HS-27A (cell line): ENCODE measurements at places on chromosomes 5 and 9.

DNA sequence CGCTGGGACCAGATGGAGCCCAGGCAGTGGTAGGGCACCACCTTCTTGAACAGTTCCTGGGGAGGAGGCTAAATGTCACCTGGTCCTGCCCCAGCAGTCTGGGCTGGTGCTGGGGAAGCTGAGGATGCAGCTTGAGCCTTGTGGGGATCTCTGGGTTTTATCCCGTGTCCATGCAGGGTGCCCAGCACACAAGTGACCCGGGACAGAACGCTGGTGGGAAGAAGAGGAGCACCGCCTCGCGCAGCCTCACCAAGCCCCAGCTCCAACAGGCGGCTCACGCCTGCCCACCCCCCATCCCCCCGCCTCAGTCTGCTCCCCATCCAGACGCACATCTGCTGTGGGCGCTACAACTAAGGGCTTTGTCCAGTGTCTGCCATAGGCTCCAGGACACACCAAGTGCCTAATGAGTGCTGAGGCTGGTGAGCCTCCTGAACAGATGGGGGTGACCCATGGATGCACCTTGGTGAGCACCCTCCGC lies 13.8 kb downstream of the RALGDS start:
- no peak for DNase-seq

- DNase-seq, result no peak
Observed at GRCh38 chr9:70290626-70291025, 31.8 kb downstream of the SMC5 start.

DNA sequence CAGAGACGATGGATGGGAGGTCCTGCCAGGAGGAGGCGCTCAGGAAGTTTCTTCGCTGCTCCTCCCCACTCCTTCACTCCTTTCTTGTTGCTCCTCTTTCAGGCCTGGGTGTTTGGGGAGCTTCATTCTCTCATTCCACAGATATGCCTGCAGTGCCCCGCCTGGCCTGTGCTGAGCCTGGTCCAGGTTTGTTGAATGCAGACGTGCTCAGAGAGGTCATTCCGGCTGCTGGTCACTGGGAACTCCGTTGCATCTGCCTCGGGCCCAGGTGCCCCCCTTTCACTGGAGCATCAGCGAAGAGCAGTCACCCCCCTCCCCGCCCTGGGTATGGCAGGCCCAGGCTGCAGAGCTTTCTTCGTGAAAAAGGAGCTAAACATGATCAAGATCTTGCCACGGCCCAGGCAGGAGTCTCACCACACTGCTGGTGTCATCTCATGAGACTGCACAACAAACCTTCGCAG lies 15.5 kb downstream of the SURF6 start:
- no peak for DNase-seq

- no peak for DNase-seq
Observed at GRCh38 chr9:2531481-2531880, 90.1 kb upstream of the VLDLR start.

GRCh38 chr5:9691261-9691660 lies 61.1 kb upstream of the TAS2R1 start:
- no peak for DNase-seq

DNA sequence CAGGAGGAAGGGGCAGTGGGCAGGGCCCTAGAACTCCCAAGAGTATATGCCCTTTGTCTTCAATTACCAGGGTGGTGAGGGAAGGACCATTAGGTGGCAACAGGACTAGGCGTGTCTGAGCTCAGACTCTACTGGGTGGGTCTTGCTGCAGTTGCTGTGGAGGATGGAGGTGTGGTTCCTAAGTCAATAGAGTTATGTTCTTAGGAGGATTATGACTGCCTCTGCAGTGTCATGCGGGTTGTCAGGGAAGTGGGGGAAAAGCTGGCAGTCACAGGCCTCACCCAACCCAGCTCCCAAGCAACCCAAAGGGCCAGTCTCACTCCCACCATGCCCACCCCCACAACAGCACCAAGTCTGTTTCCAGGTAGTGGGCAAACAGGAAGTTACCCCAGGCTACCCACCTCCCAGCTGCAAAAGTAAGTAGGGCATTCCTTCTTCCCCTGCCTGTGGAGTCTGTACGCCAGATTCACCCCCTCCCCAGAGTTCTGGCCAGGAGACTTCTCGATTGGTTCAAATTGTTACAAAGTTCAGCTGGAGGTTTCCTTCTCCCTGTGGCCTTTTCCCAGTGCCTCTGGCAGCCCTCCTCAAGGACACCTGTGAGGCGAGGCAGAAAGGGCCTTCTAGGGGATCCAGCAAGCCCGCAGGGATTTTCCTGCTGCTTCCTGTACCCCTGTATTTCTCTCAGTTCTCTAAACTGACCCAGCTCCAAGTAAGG lies 145.3 kb downstream of the HINT1 start:
- no peak for DNase-seq

DNA sequence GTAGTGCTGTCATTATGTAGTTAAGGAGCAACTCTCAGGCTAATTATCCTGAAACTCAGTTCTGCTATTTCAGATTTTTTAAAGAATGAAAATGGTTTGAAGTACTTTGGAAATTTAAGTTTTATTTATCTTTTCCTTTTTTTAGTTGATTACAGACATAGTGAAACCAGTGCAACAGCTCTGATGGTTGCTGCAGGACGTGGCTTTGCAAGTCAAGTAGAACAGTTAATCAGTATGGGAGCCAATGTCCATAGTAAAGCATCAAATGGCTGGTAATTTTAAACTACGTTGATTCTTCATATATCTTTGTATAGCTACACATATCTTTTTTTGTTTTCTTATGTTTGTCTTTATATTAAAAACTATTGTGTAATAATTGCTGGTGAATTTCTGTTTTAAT lies 34.9 kb downstream of the YTHDC2 start:
- DNase-seq, result no peak

DNA sequence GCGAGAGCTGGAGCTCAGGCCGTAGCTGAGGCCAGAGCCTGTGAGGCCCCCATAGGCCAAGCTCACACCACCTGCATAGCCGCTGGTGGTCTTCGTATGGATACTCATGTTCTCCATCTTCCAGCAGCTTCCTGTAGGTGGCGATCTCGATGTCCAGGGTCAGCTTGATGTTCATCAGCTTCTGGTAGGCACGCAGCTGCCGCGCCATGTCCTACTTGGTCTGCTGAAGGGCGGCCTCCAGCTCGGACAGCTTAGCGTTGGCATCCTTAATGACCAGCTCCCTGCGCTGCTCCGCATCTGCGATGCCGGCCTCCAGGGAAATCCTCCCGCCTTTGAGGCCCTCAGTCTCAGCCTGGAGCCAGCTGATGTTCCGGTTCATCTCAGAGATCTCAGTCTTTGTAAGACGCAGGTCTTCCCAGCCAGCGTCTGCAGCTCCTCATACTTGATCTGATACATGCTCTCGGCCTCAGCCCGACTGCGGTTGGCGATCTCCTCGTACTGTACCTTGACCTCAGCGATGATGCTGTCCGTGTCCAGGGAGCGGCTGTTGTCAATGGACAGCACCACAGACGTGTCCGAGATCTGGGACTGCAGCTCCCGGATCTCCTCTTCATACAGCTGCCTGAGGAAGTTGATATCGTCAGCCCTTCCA lies 172.1 kb downstream of the PPP2R2B start:
- no peak for DNase-seq

- no peak for DNase-seq
Observed at GRCh38 chr5:124527220-124527991, 219.0 kb downstream of the ZNF608 start.

DNA sequence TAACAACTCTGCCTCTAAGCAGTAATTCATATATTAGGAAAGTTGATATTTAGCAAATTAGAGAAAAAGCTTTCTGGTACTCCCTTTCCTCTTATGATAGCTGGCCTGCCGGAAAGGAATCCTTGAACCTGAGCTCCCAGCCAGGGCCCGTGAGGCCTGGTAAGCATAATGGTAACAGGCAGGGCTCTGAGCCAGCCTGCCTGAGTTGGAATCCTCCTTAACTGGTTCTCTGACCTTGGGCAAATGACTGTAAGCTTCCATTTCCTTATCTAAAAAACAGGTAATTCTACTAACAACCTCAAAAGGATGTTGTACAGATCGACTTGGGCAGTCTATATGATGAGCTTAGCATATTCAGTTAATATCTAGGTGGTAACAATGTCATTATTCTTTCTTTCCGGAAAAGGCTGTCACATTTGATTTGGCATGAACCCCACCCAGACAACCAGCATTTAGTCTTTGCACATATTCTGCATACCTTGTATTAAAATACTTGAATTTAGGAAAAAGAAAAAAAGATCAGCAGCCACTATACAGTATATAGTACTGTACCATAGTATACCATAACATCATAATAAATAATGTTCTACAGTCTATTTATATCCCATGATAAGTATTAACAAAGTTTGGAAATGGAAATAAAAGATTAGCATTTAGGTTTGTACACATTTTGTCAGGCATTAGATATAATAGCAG lies 55.7 kb upstream of the MAP3K1 start:
- no peak for DNase-seq

DNA sequence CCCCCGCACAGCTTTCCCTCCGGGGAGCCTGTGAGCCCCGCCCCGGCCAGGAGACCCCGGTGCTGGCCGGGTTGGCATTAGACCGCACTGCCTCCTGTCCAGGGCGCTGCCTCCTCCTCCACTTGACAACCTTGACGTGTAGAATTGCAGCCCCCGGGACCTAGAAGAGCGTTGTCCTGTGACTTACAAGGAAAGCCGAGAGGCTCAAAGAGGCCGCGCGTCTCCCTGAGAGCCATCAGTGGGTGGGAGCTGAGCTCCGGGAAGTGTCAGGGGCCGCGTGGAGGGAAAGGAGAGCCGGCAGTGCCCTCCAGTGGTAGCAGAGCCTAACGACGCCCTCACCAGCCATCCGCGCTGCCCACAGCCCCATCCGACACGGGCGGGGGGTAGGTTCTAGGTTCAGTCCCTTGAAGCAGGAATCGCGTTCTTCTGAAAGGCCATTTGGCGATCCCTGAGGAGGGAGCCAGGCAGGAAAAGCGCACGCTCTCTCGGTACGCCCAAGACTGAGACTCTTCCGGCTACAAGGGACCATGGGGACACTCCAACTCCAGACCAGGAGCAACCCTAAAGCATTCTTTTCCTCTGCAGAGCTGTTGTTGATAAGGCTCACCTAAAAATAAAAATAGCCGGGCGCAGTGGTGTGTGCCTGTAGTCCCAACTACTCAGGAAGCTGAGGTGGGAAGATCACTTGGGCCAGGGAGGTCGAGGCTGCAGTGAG lies 40.6 kb upstream of the SAP30L start:
- DNase-seq, result peak; percentile 7

- DNase-seq, result no peak
Observed at GRCh38 chr9:18245911-18246310, 228.0 kb upstream of the ADAMTSL1 start.

DNA sequence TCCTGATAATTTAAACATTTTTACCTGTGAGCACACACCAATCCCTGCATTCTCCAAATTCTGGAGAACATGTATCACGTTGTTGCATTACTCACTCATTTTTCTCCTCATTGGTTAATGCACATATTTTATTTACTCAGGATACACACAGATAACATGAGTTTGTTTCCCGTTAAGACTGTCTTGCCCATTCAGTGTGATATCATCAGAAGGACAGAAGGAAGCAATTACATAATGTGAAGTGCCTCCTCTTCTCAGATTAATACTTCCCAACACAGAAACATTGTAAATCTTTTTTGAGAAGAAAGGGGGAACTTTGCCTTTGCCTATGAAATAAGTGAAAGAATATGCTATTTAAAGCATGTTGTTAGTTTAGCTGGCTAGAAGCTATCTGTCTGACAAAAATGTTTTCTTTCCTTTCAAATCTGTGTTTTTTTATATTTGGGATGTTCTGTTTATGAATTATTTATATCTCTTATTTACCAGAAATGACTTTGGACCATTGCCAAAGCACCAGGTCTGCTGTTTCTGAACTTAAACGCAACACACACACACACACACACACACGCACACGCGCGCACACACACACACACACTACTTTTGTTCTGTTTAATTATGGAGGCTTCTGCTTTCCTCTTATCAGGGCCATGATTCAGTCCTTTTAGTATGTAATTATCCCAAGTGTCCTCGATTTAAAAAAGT lies 186.5 kb downstream of the CHSY3 start:
- no peak for DNase-seq

- DNase-seq, result no peak
Observed at GRCh38 chr9:81682797-81683196, 6.5 kb downstream of the TLE1 start.

GRCh38 chr5:96004087-96004486 lies 42.4 kb upstream of the ELL2 start:
- no peak for DNase-seq

DNA sequence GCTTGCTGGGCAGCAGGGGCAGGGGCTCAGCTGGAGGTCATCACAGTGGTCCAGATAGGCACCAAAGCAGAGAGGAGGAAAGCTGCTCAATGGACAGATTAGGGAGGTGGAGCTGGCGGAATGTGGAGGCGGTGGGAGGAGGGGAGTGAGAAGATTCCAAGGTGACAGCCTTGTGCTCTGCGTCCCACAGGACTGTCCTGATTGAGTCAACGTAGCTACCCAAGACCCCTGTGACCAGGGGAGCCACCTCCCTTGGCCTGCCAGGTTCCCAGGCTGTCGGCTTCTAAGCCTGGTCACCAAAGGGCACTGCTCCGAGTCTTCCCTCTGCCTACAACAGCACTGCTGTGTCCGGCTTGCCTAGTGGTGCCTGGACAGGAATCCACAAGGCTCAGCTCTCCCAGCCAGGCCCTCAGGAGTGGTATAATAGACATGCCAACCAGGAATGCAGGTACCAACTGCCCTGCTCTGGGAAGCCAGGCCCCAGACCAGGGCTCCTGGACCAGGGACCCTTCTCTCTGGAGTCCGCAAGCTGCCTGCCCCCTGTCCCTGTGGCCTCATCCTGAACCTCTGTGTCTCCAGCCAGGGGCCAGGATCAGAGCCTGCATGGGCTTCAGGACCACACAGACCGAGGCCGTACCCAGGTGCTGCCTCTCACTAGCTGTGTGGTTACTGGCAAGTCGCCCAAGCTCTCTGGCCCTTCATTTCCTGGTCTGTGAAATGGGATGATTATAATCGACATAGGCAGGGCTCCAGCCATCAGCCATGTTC lies 67.9 kb downstream of the STK10 start:
- DNase-seq, result no peak

DNA sequence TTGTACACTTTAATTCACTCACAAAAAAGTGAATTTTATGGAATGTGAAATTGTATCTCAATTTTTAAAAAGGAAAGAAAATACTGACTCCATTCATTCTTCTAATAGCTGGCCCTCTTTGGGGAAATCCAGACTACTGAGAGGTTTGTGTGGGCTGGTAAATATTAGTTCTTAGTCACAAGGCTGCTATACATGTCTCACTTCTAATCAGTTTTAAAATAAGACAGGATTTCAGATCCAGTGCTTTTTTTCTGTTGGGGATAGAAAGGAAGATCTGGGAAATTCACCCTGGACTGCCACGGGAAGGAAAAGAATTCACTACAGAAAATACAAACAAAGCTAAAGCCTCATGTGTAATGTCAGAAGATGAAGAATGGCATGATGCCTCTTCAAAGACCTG lies 32.7 kb upstream of the ADAMTSL1 start:
- DNase-seq, result no peak

DNA sequence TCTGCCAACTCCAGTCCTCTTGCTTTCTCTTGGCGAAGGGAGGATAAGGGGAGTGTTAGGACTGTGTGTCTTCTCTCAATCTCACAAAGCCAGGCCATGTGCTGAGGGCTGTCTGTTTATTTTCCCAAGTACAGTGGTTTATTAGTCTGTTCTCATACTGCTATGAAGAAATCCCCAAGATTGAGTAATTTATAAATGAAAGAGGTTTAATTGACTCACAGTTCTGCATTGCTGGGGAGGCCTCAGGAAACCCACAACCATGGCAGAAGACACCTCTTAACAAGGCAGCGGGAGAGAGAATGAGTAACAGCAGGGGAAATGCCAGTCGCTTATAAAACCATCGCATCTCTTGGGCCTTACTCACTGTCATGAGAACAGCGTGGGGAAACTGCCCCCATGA lies 36.2 kb upstream of the CKS2 start:
- DNase-seq, result no peak
